Stomach (tissue), 19 donors: ENCODE measurements at places on chromosomes 7 and 10.

GRCh38 chr7:98189559-98189958, 21.7 kb upstream of the BHLHA15 start:
- no peak for DNase-seq

- DNase-seq: no peak
Observed at GRCh38 chr7:151888079-151889067, 11.5 kb upstream of the PRKAG2 start.

- no peak for DNase-seq
Observed at GRCh38 chr7:101589976-101590662, 39.0 kb downstream of the MYL10 start.

DNA sequence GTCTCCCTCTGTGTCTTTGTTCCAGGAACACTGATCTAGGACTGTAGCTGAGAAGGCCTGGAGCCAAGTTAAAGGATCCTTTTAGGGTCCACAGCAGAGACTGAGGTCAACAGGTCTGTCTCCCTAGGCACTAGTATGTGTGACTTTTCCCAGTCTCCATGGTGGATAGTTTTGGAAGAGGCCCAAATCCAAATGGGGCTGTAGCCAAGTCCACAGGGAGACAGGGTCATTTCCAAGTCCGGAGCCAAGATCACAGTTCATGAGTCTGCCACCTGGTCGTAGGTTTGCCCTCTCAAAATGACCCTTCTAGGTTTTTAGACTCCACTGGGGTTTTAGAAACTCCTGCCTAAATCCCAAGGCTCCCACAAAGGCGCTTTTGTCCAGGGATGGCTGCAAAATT, 16.8 kb downstream of the ZNF277 start:
- no peak for DNase-seq

- no peak for DNase-seq
Observed at GRCh38 chr10:15531927-15532722, 161.0 kb upstream of the FAM171A1 start.

DNA sequence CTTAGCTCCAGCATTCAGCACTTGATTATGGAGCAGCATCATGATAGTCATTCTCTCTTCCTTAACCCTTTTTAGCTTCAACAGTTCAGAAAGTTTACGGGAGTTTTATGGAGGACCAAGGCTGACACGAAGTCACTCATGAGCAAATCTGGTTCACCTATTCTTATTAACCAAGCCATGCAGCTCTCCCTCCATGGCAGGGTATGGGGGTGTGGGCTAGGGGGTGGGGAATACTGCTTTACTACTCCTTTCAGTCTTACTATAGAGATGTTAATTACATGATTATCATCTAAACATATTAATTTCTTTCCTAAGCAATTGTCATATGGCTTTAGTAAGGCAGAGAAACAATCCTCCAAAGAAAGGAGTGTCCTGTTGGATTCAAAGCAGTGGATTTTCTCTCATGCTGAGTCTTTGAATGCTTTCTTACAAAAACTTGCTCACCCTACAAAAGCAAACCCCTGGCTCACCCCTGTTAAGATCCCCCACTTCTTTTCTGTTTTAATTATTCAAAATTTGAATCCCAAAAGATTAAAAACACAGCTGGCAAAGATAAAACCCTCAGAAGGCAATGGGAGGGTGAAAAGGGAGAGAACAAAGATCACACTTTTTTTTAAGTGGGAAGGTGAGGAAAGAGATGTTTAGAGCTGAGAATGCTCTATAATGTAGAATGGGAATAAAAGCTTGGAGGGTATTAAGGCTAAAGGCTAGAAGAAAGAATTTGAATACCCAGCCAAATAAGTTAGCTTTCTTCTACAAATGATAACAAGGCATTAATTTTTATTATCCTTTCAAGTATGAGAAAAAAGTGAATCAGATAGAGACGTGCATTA, 46.4 kb upstream of the SEMA3E start:
- no peak for DNase-seq

- DNase-seq: no peak
Observed at GRCh38 chr7:1569016-1569415, 816 bp downstream of the PSMG3 start.

- no peak for DNase-seq
Observed at GRCh38 chr10:112404617-112405016, 30.7 kb downstream of the ACSL5 start.

- DNase-seq: no peak
Observed at GRCh38 chr10:4545062-4545461, 280.9 kb upstream of the AKR1E2 start.

GRCh38 chr10:77441353-77442166, 196.0 kb downstream of the KCNMA1 start:
- DNase-seq: peak; percentile 62

- no peak for DNase-seq
Observed at GRCh38 chr7:1430056-1430845, 29.0 kb downstream of the MICALL2 start.

DNA sequence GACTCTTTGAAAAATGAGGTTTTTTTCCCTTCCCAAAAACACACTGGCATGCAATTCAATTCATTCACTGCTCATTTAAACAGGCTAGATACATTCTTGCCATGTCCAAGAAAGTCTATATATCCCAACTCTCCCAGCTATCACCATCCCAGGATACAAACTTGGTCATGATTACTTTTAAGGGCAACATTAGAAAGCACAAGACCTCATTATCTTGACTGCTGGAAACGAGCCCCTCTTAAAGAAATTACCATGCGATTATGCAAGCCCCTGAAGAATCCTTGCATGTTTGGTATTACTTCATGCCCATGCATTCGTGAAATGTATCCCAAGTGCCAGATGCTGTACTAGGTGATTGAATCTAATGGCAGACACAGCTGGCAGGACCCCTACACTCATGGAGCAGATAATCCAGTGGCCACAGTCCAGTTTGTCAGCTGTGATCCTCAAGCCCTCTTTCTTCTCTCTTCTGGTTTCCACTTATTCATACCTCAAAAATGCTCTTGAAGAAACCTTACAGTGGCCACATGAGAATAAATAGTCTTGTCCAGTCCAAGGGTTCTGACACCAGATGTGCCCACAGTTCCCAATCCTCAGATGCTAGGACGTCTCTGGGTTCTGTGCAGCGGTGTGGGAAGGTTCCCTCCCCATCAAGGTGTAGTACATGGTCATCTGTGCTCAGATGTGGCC, 103.7 kb upstream of the HABP2 start:
- DNase-seq: no peak

GRCh38 chr10:124262234-124262865, 156.4 kb downstream of the OAT start:
- no peak for DNase-seq

GRCh38 chr7:142303650-142304049, 45.8 kb upstream of the PRSS58 start:
- no peak for DNase-seq

DNA sequence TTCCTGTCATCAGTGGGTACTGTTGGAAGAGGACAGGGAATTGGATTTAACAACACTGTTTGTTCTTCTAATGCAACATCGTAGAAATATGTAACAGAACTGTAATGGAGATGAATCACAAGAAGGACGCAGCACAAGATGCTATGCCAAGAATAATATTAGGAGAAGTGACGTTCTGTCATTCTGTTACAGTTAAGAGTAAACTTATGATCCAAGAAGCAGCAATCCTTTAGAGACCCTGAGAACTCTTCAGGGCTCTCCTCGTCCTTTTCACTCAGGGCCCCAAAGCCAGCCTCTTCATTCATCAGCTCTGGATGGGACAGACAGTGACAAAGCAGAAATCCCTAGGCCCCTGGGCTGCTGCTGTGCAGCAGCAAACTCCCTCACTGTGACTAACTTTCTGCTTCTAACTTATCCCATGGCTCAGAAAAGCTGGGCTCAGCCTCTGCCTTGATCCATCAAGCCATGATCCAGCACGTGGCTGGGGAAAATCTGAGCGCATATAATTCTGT, 8.7 kb upstream of the IL6 start:
- DNase-seq: no peak

DNA sequence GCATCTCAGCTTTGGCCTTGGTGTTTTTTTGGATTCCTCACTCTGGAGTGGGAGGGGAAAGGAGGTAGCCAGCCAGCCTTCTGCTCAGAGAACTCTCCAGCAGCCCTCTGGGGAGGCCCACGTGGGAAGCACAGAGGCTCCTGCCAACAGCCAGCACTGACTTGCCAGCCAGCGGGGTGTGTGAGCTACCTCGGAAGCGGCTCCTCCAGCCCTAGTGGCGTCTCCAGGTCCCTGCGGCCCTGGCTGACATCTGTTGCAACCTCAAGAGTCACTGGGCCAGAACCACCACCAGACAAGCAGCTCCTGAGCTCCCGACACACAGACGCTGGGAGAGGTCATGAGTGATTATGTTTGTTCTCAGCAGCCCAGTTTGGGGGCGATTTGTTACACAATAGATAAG, 180.2 kb upstream of the FZD8 start:
- peak; percentile 63 for DNase-seq

DNA sequence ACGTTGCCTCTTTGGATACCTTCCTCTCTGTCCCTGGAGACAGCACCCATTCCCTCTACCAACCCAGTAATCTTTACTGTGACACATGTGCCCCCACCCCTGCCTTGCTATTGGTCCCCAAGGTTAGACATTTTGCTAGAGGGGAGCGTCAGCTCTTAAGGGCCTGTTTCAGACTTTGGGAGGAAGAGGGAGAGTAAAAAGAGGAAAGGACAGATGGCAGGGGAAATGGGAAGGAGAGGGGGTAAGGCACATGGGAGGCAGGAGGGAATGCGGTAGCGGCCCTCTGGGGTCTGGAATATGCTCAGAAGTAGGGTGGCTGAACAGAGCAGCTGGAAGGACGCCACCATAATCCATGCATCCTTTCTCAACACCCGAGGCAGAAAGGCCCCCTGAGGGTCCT, 12.2 kb downstream of the BLNK start:
- no peak for DNase-seq

DNA sequence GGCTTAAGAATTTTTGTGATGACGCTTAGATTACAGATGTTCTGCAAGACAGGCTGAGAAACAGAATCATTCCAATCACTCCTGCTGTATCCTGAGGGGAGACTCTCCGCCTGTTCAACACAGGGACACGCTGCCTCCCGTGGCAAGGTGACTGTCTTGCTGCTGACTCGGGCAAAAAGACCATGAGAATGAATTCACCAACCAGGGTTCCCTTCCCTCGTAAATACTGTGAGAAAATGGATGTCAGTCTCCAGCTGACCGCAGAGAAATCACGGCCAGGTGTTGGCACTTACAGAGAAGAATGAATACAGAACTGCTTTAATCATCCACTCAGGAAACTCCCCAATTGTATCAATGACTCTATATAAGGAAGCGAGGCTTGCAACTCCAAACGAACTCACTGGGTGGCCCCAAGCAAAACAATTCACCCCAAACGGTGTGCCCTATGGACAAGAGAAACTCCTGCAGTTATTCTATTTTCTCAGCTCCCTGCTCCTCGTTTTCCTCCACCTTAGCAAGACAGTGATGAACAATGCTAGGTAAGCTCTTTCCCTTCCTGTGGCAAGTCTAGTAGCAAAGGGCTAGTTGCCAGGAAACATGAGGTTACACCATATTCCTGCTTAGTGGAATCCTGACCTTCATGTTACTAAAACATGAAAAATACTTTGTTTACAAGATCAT, 22.8 kb downstream of the GNA12 start:
- DNase-seq: no peak

DNA sequence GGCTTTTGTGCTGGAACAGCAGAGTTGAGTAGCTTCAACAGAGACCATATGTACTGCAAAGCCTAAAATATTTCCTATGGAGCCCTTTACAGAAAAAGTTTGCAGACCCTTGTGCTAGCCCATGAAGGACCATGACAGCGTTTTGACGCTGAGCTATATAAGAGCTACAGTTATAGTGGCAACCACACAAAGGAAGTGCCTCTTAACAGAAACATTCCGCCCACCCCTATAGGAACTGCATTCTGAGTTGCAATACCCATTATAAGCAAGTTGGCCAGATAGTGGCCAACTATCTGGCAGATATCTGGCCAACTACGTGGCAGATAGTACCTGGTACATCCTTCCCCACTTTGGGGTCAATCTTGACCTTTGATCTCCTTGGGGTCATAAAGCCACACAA, 47.5 kb upstream of the DMBT1 start:
- no peak for DNase-seq

DNA sequence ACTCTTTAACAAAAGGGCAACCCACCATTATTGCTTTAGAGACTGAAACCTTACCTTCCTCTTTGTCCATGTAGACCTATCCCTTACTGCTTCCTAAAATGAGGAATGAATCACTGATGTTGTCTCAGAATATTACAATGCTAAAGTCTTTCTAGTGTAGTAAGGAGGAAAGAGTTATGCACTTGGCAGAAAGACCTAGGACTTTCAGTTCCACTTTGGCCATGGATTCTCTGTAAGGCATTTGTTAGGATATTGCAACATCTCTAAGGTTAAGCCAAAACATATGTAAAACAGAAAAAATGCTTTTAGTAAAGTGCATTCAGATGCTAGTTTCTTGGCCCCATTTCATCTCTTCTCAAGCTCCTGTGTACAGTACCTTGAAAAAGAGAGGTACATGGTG, 230.9 kb downstream of the PARD3 start:
- DNase-seq: peak; percentile 71

- no peak for DNase-seq
Observed at GRCh38 chr7:126809188-126809587, 443.6 kb downstream of the GRM8 start.

DNA sequence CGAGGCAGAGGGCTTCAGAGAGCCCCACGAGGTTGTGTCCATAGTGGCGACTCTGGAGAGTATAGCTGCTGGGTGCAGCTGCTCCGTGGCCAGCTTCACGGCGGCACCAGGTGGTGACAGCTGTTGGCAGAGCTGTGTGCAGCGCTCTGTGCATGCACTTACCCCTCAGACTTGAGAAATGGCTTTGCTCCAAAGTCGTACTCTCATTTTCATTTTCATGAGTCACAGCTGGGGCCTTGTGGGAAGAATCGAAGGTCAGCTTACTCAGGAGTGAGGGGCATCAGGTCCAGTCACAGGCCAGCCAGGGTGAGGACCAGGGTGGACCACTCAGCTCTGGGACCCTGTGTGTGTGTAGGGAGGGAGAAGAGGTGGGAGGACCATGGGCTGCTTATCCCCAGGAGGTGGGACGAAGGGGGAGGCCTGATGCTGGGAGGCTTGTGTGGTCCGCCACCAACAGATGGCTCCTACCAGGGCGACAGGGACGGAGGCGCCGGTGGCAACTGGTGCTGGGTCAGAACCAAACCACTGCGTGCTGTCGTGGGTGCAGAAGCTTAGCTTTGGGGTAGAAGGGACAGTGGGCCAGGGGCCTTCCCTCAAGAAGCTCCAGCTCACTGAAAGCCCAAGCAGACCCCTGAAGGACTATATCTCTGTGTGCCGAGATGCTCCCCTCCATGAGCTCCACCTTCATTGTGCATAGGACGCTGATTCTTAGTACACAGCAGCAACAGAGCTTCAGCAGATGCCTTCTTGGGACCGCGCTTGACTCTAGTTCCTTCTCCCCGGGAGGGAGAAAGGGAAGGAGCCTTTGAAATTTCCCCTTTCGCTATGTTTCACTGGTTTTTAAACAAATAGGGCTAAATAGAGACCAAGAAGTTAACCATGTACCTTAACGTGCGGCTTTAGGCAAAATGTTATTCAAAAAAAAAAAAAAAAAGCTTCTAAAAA, 225.0 kb downstream of the CELF2 start:
- peak; percentile 65 for DNase-seq

- no peak for DNase-seq
Observed at GRCh38 chr10:133088956-133089800, 1.5 kb downstream of the ADGRA1 start.

GRCh38 chr10:633279-634245, 55.9 kb downstream of the DIP2C start:
- DNase-seq: peak; percentile 53
